ENCODE measurements at places on chromosomes 2 and 18.

DNA sequence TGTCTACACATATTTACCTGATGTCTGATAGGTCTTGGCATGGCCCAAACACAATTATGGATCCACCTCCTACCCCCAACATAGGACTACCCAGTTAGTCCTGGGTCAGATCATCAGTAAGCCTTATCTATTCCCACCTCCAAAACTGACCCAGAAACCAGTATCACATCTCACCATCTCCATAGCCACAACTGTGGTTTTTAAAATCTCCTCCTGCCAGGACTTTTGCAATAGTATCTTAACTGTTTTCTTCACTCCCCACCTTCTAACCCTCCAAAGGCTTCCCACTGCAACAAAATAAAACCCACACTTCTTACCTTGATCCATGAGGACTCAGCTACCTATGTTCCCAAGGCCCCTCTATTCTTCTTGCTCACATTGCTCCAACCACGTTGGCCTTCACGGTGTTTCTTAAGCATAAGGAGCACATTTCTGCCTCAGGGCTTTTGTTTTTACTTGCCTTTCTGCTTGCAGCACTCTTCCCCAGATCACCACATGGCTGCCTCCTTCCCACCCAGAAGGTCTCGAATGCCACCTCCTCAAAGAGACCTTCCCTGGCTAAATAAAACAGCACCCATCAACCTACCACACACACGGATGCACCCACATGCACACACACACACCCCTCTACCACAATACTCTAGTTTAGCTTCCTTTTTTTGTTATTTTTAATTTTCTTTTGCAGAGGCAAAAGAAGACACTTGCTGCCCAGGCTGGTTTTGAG, 125.9 kb upstream of the SLC1A4 start:
- no peak for DNase-seq

- no peak for DNase-seq
Measured at GRCh38 chr2:157677941-157678340, 49.3 kb upstream of the ACVR1C start.

GRCh38 chr2:49241991-49242390, 87.7 kb upstream of the FSHR start:
- DNase-seq, result no peak

GRCh38 chr2:98898423-98898841, 37.6 kb downstream of the CRACDL start:
- no peak for DNase-seq

DNA sequence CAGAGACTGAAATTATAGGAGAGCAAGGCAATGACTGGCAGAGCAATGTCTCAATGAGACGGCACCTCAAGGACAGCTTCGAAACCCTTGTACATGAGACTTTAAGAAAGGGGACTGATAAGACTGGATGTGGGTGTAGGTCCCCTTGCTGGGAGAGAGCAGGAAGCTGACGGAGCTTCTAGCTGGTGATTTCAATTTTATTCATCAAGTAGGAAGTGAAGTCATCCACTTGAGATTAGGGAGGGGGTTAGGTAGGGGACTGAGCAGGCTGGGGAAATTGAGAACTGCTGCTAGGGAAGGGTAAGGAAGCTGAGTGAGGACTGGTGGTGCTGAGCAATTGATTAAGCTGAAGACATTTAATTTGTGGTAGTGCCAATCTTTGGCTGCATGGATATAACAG, 99.5 kb upstream of the ITGB6 start:
- DNase-seq, result no peak

- peak; percentile 92 for DNase-seq
Measured at GRCh38 chr2:217610401-217610814, 392.4 kb downstream of the TNS1 start.

GRCh38 chr18:59063912-59064311, 75.8 kb upstream of the SEC11C start:
- DNase-seq, result no peak

DNA sequence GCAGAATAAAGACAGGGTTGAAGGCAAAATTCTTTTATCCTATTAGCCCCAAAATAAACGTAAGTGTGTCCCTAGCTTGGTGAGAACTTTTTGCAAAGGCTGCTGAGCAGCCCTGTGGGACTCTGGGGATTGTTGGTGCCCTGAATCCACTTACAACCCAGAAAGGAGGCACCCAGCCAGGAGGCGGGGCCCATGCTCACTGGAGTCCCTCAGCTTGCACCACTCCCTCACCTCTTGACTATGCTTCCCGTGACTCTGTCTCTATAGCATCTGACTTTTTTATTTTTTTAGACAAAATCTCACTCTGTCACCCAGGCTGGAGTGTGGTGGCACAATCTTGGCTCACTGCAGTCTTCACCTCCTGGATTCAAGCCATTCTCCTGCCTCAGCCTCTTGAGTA, 15.8 kb upstream of the COL6A3 start:
- DNase-seq, result peak; percentile 19

DNA sequence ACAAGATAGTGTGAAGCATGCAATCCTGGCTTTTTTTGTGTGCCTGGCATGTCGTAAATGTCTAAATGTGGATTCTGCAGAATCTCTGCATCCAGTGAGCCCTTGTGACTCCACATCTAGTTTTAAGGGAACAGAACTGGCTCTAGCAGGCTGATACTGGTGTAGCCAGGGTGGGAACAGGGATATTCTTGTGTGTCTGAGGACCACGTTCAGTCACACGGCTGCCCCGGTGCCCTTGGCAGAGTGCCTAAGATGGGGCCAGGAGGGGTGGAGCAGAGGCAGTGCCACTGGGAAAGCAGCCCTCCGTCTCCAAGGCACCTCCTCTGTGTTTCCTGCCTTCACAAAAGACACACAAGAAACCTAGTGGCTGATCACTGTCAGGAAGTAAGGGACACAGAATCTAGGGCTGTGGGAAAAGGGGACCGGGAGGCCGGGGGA, 91.5 kb upstream of the PARD3B start:
- no peak for DNase-seq

- no peak for DNase-seq
Measured at GRCh38 chr2:46984040-46984439, 68.4 kb upstream of the MCFD2 start.

DNA sequence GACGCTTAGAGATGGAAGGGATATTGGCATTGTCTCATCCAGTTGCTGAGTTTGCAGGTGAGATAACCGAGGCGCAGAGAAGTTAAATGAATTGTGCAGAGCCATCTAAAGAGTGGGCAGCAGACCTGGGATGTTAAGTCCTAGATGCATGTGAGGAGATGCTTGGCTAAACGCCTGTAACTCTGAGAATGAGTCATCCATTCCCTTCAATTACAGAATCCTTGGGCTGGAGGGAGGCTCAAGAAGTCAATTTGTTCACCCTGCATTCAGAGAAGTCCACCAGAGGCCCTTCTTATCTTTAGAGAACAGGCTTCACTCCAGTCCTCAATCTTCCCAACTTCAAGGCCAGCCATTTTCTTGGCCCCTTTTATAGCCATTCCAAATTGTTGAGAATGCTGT, 1.6 kb downstream of the EHD3 start:
- no peak for DNase-seq
